Activated naive CD8-positive, alpha-beta T cell treated with anti-CD3 and anti-CD28 coated beads for 36 hours (primary cell): ENCODE measurements at places on chromosomes 6 and 20.
A peak's percentile ranks its signal among the peaks of the same experiment; 100 is the strongest.

DNA sequence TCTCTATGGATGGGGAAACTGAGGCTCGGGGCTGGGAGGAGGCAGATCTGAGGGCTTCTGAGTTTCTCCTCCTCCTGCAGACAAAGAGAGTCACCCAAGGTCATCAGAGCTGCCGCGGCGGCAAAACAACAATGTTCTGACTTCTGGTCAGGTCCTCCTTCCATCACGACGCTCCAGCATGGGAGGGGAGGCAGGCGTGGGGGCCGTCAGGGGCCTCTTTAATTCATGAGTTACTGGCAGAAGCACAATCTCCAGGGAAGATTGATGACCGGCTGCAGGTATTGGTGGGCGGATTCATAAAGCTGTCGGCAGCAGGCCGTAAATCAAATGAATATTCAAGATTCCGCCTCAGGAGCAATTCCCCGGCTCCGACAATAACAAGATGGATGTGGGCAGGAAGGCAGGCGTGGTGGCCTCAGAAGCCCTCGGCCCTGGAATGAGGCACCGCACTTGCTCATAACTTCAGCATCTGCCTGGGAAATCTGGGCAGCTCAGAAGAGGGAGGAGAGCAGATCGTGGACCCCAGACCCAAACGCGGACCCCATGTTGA is 19.1 kb downstream of the PCK1 start:
- DNase-seq, result no peak

- peak; percentile 57 for DNase-seq
Observed at GRCh38 chr6:36120979-36121786, 9.1 kb upstream of the MAPK13 start.

DNA sequence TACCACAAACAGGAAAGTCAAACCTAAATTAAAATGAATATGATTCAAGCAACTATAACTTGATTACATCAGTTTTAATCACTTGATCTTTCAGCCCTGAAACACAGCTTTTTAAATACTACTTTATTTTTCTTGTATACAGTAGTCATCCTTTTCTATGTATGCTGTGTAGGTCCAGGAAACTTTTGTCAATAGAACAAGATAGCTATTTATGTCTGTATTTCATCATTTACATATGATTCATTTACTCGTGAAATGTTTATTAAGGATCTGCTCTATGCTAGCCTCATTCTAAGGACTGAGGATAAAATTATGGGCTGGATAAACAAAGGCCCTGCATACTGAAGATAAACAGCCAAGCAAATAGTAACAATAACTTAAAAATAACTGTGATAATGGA is 930.2 kb downstream of the TFAP2A start:
- DNase-seq, result no peak

- peak; percentile 38 for DNase-seq
Observed at GRCh38 chr6:30615219-30615957, 1.7 kb downstream of the PPP1R10 start.

DNA sequence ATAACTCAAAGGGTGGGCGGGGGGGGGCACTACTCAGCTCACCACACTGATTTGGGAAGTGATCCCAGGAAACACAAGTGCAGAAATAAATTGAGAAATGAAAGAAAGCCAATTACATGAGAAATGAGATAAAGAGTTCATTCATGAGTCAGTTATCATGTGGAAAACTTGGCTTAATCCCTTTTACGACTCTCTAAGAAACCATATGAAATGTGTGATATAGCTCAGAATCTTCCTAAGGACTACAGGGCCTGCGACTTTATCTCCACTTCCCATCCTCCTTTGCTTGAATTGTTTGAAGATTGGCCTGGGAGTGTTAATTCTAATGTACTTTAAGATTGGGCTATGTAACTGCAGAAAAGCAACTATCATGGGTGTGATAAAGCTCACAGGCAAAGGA is 3.6 kb upstream of the BTN2A2 start:
- no peak for DNase-seq

GRCh38 chr6:163729127-163729872 is 314.8 kb downstream of the QKI start:
- DNase-seq, result no peak

DNA sequence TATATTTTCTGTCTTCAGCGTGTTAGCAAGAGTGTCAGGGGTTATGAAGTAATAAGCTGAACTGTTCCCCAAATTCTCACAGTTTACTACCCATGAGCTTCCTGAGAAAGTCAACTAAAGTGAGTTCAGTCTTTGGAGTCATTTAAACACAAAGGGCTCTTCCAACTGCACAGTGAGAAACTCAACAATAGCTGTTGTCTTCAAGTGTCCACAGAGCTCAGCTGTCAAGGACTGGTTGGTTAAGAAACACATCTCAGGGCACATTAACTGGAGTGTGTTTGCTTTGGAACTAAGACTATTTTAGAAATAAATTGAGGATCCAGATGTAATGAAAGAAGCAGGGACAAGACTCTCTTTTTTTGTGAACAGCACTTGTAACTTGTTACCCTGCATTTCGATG is 241.4 kb upstream of the SOX4 start:
- DNase-seq, result no peak

DNA sequence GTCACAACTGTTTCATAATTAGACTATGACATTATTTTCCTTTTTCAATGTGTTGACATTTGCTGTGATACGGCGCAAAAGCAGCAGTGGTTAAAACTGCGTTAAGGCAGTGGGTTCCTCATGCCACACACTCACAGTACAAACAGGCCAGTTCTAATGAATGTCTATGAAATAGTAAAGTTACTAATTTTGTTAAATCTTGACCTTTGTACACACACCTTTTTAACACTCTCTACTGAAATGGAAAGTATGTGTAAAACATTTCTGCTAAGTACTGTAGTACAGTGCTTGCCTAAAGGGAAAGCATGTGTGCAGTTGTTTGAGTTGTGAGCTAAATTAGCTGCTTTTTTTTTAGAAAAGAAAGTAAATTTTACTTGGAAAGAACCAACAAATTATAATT is 60.3 kb downstream of the CDS2 start:
- DNase-seq, result no peak

- DNase-seq, result no peak
Observed at GRCh38 chr6:121823437-121823851, 388.0 kb downstream of the GJA1 start.

GRCh38 chr6:140782941-140783340 is 1349.8 kb upstream of the GJE1 start:
- DNase-seq, result no peak

DNA sequence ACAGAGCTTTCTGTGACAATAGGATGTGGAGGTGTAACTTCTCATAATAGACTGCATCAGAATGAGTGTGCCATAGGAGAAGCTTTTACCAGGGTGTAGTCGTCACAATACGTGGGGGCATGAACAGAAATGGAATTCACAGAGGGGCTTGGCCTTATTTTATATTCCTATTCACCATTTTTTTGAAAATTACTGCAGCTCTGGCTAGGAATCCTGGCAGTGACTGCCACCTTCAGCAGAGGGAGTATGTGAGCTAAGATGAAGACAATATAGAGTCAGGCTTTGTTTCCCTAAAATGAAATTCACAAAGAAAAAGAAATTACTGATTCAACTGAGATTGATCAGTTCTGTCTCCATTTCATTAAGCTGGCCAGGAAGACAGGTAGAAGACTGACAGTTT is 13.9 kb downstream of the TOMM6 start:
- no peak for DNase-seq

DNA sequence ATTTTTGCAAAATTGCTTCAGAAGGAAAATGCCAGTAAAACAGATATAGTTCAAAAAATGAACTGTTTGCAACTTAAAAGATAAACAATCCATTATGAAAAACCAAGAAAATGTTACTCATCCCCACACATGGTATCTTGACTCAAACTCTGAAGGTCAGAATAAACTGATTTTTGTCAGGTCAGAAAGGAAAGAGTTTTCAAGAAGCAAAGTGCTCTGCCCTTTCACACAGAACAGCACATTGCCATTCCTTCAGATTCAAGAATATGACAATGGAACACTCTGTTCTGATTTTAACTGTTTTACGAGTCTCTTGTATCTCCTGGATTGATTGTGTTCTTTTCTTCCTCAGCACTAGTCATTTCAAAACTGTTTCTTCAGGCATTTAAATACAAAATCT is 33.8 kb upstream of the NT5E start:
- DNase-seq, result no peak

DNA sequence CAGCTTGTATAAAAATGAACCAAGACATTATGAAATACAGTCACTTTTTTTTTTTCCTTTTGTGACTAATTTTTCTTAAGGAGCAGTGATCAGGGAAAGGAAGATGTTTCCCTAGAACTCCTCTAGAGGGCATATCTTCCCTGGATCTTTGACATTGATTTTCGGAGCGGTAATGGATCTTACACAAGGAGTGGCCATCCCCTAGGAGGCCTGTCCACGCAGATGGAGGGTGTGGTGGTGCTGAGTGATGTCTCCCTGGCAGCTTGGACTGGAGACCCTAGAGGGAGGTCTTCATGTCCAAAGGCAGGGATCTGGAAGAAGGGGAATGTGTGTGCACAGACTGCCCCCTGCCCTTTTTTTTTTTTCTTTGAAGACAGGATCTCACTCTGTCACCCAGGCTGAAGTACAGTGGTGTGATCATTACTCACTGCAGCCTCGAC is 7.0 kb upstream of the KIFC1 start:
- no peak for DNase-seq

DNA sequence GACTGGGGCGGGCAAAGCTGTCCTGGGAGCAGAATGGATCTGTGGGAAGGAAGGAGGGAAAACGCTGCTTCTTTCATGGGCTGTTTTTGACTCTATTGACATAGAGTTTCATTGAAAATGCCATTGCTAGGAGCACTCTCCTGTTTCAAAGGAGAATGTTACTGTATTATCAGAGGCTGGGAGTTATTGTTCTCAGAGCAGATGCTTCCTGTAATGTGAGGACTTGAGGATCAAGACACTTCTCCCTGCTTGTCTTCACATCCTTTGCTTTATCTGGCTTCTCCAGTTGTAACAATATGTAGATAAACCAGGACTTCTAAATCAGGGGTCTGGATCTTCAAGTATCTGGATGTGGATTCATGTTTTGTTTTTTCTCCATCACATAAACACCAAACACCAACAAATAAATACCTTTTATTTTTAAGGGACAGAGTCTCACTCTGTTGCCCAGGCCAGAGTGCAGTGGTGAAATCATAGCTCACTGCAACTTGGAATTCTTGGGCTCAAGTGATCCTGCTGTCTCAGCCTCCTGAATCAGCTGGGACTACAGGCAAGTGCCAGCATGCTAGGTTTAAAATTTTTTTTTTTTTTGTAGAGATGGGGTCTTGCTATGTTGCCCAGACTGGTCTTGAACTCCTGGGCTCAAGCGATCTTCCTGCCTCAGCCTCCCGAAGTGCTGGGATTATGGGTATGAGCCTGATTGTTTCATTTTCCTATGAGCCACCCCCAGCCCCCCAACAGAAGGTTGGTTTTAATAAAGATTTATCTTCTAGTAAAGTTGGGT is 3.9 kb downstream of the CD109 start:
- no peak for DNase-seq

GRCh38 chr20:21396599-21397340 is 556 bp downstream of the NKX2-4 start:
- peak; percentile 19 for DNase-seq

- DNase-seq, result no peak
Observed at GRCh38 chr6:7261852-7262461, 51.0 kb downstream of the SSR1 start.

- peak; percentile 37 for DNase-seq
Observed at GRCh38 chr6:99614430-99615186, 8.0 kb downstream of the PRDM13 start.

GRCh38 chr20:32779500-32780211 is 17.5 kb downstream of the DNMT3B start:
- no peak for DNase-seq

DNA sequence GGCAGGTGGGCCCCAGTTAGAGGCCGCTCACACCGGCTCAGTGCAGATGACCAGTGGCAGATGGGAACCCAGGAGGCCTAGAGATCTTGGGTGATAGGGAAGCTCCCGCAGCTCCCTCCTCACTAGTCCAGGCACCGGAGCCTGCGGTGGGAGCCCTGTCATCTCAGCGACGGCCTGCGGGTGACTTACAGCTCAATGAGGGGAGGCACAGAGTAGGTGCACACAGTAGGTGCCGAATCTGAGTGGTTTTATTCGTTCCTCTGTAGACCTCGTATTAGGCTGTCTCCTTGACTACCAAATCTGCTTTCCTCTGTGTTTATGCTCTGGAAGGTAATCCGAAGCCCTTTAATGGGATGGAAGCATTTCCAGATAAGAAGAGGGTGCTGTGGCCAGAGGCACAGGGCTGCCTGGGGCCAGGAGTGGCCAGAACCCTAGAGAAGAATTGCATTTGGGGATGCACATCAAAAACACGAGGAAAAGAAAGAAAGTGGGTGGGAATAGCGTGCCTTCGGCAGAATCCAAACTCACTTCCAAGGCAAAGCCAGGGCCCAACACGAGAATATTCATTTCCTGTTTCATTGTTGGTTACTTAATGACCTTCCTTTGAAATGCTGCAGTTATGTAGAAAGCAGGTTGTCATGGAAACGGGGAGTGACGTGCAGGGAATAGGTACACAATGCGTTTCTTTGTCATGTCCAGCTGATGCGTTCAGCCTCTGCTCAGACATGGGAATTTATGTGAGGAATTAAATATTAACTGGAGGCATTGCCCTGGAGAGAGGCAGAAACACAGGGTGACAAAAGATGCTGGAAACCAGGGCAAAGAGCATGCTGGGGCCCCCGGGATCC is 24.7 kb downstream of the MYT1 start:
- DNase-seq, result no peak

DNA sequence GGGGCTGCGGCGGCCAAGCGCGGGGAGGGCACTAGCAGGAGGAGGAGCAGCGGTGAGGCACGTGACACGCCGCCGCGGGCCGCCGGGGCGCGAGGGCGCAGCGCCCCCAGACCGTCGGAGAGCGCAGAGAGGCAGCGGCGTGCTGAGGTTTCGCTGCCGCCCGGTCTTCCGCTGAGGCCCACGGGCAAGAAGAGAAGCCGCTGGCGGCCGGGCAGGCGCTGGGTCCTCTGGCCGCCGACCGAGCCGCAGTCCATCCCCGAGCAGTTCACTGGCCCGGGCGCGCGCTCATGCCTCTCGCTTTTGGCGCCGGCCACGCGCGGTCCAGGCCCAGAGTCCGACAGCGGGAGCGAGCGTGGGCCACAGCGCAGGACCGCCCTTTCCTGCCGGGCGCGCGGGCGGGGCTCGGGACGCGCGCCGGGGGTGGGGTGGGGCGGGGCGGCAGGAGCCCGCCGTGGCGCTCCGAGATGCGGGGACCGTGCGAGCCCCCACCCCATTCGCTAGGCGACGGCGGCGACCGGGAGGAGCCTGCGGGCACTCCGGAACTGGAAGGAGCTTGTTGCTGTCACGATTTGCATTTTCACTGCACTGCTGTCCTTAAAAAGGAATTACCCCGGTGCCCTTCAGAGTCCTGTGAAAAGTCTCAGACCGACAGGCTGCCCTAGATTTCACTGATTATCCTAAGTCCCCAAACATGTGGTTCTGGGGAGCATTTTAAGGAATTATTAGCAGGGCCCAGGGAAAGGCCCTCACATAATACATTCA is at the start of gene MCUR1:
MCUR1 (minus strand) TSS at position 382 of the 762 bp plus-strand sequence; CDS start at position 254, 128 bp downstream.
- peak; percentile 89 for DNase-seq

GRCh38 chr6:168726312-168726856 is 285.4 kb downstream of the SMOC2 start:
- DNase-seq, result no peak

GRCh38 chr6:166306378-166307081 is 1.7 kb downstream of the PRR18 start:
- no peak for DNase-seq

- DNase-seq, result no peak
Observed at GRCh38 chr20:32969356-32970114, 34.7 kb downstream of the SUN5 start.

GRCh38 chr6:148203970-148204369 is 138.7 kb upstream of the SASH1 start:
- DNase-seq, result peak; percentile 71
